ENCODE measurements at places on chromosomes 7 and 10. TPM values are rescaled to one million over a fixed set of nuclear protein-coding genes. Genes with fewer than 3 reads are reported as not detected.

GRCh38 chr10:78063236-78063635 lies 29.6 kb downstream of the RPS24 start:
- DNase-seq = no peak

- no peak for DNase-seq
Observed at GRCh38 chr10:34864149-34865067, 49.3 kb upstream of the PARD3 start.

- no peak for DNase-seq
Observed at GRCh38 chr7:101232141-101232850, 5.3 kb downstream of the CLDN15 start.

IFIT1 gene
- 44.1 TPM for polyA plus RNA-seq

DNA sequence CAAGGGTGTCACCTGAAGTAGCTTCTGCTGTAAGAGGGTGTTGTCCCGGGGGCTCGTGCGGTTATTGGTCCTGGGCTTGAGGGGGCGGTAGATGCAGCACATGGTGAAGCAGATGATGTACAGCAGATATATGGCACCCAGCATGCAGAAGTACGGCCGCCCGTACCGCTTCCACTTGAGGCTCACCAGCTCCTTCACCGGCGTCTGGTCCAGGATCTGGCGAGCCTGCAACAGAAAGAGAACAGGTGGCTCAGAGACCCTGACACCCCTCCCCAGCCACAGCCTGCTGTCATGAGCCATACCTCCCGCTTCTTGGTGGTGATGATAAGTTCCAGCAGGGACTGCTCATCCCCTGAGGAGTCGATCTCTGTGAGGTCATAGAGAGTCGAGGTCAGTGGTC lies 10.1 kb downstream of the TRPV6 start:
- DNase-seq = no peak

- DNase-seq = no peak
Observed at GRCh38 chr10:88642209-88642608, 22.0 kb upstream of the LIPF start.
